ENCODE measurements at places on chromosomes 12 and 14.

- no peak for DNase-seq
Observed at GRCh38 chr12:4223273-4223845, 50.2 kb upstream of the CCND2 start.

GRCh38 chr12:48199774-48200221, 3.3 kb downstream of the OR10AD1 start:
- peak; percentile 44 for DNase-seq

- DNase-seq, result no peak
Observed at GRCh38 chr12:78171061-78171460, 340.4 kb downstream of the NAV3 start.

DNA sequence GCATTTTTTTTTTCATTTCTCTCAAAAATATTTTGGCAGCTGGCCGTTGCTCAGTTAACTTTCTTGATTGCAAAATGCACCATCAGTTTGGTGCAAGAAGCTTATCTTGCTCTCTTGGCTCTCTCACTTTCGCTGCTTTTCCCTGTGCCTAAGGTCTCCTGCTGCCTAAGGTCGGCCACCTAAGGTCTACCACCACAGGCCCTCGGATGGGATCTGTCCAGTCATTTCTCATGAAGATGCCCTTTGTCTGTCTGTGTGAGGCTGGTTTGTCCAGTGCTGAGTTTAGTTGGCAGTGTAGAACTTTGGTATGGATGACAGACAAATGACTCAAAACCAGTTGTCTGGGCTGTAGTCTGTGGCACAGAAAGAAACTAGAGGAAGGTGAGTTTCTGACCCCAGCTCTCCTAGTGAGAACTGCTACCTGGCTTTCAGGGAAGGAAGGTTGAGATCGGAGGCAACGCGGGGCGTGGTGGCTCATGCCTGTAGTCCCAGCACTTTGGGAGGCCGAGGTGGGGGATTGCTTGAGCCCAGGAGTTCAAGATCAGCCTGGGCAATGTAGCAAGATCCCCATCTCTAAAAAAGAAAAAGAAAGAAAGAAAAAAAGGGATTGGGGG, 2.6 kb downstream of the MLXIP start:
- no peak for DNase-seq

GRCh38 chr12:109503611-109504010, 26.2 kb downstream of the UBE3B start:
- DNase-seq, result no peak

DNA sequence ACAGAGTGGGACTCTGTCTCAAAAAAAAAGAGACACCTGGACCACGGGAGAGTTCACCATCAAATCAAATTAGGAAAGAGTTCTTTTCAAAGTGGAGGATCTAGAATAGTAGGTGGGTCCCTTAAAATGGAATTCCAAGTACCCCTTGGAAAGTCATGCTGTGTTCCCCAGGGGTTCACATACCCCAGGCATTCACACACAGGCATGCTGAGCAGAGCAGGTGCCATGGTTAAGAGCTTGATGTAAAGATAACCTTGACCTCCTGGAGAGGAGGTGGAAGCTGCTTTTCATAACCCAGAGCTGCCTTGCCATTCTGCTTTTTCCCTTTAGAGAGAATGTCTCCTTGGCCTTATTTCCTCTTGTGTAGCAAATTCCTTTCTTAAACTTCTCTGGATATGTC, 14.2 kb upstream of the SRSF5 start:
- DNase-seq, result no peak

GRCh38 chr14:39383026-39383660, 49.1 kb downstream of the FBXO33 start:
- DNase-seq, result no peak

- DNase-seq, result no peak
Observed at GRCh38 chr12:63151623-63152320, 771 bp upstream of the AVPR1A start.

GRCh38 chr12:107635139-107635538, 50.5 kb upstream of the PWP1 start:
- no peak for DNase-seq

- DNase-seq, result no peak
Observed at GRCh38 chr12:29044799-29045198, 104.3 kb upstream of the FAR2 start.

DNA sequence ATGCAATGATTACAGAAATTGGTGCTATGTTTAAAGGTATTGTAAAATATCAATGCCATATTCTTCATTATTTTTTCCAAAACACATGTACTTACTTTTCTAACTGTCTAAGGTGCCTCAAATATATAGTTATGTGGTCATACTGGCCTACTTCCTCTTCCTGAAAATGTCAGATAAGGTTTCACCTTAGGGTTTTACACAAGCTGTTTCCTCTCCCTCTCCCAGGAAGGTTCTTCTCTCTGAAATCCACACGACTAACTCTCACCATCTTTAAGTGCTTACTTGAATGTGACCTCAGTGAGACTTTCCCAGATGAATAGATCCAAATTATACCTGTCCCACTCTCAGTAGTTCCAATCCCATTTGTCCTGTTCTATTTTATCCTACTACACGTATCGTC, 11.6 kb upstream of the CLEC4D start:
- no peak for DNase-seq

- no peak for DNase-seq
Observed at GRCh38 chr12:44299524-44299923, 463.6 kb downstream of the TMEM117 start.

DNA sequence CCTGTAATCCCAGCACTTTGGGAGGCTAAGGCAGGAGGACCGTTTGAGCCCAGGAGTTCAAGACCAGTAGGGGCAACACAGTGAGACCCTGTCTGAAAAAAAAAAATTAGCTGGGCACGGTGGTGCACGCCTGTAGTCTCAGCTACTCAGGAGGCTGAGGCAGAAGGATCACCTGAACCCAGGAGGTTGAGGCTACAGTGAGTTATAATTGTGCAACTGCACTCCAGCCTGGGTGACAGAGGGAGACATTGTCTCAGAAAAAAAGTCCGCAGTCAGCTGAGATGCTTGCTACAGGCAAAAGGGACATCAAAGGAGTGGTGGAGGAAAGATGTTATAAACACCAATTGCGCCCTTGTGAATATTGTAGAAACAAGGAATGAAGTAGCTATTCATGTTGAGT, 77.8 kb downstream of the NDUFA12 start:
- no peak for DNase-seq

DNA sequence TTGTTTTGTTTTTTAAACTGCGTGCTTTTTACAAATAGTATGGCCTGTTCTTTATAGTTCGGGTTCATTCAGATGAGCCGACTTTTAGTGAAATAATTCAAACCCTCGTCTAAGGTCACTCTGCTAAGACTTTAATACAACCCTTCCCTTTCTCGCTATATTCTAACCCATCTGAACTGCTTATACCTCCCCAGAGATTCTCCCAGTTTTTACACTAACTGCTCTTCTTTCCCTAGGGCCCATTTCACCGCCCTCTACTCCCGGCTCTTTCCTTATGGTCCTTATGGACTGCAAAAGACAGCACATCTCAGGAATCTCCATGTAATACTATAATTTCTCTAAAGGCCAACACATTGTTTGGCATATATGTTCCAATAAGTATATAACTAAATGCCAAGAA, 2.1 kb downstream of the MAPK1IP1L start:
- DNase-seq, result no peak
